ENCODE measurements at places on chromosomes 3 and 15. TPM values are rescaled to one million over a fixed set of nuclear protein-coding genes. Genes with fewer than 3 reads are reported as not detected.

Gene RASGRP1
- 4.4 TPM for total RNA-seq

Gene SLC49A4
- 25.7 TPM for total RNA-seq

Gene LRRC31
- not detected for total RNA-seq

Gene CPNE9
- total RNA-seq = not detected

Gene GOLGA6L7
- not detected for total RNA-seq

Gene B3GALNT1
- total RNA-seq = 70.2 TPM

DNA sequence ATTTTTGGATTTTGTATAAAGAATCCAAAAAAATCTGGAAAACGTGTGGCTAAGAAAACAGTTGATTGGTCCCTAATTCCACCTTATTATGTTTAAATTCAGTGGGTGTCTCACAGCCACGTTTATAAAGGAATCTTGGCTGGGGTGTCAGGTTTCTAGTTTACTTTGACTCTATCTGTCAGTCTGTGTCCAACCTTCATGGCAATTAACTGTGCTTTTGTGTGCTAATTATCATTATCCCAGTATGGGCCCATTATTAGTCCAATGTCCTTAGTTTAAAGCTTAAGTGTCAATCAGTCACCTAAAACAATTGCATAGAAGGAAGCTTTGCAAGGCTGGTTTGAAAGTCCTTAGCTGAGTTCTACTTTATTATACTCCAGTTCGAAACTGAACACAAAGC lies 3.7 kb upstream of the CNTN4 start:
- no peaks in the 10 kb centered on the region for H3K27me3 ChIP-seq
- no peaks in the 10 kb centered on the region for H3K4me1 ChIP-seq
- no peaks in the 10 kb centered on the region for H3K36me3 ChIP-seq
- no peak overlapping the region for H3K27ac ChIP-seq
- no peak overlapping the region for H3K4me3 ChIP-seq
- DNase-seq = no peak

DNA sequence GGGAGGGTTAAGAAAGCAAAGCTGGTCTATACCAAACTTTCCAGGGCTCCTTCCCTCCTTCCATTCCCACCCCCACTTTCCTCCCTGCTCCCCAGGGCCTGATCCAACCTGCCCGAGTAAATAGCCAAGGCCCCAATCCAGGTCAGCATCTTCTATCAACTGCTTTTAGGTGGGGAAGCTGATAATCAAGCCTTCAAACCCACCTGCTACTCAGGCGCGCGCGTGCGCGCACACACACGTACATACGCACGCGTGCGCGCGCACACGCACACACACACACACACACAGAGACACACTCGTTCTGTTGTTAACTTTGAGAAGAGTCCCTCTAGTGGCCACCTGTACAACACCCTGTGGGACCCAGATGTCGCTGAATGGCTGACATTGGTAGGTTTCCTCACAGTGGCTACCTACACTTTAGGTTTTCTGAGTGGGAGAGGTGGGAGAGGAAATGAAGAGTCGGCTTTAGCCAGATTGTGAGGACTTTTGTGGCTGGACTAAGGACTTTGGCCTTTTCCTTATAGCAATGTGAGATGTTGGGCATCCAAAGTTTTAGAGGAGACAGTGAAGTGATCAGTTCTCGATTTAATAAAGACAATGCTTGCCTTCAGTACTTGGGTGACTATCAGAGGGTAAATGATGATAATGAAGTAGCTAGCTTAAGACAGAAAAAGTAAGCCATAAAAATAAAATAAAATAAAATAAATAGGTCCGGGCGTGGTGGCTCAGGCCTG lies 179.9 kb upstream of the C2CD4B start:
- no peaks in the 10 kb centered on the region for H3K4me1 ChIP-seq
- no peak overlapping the region for H3K27ac ChIP-seq

GRCh38 chr15:44536302-44536961 lies 515 bp upstream of the EIF3J start:
- peak overlapping the region; percentile 93 for H3K4me3 ChIP-seq
- no peaks in the 10 kb centered on the region for H3K4me1 ChIP-seq
- no peaks in the 10 kb centered on the region for H3K27me3 ChIP-seq
- no peaks in the 10 kb centered on the region for H3K36me3 ChIP-seq

DNA sequence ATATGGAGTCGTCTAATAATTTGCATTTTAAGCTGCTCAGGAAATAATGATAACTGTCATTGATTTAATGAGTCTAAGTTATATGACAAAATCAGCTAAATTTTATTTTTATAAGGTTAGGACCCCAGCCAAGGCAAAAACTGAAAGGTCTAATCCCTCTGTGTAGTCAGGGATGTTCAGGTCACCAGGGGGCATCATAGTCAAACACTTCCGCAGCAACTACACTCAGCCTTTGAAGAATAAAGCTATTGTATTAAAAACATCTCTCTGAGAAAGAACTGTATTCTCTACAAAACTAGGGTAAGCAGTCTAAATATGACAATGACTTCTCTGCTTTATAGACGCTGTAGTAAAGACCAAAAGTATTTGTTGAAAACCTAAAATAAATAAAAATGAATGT lies 15.0 kb downstream of the INTS14 start:
- H3K36me3 ChIP-seq = peaks cover 89% of the 10 kb centered on the region
- H3K27me3 ChIP-seq = no peaks in the 10 kb centered on the region
- H3K4me3 ChIP-seq = no peak overlapping the region
- no peak overlapping the region for H3K27ac ChIP-seq
- no peak for DNase-seq

GRCh38 chr15:90905306-90906180 lies 2.4 kb downstream of the MAN2A2 start:
- no peak for DNase-seq
- H3K27me3 ChIP-seq = no peaks in the 10 kb centered on the region
- H3K4me3 ChIP-seq = no peak overlapping the region
- no peak overlapping the region for H3K27ac ChIP-seq
- H3K4me1 ChIP-seq = peaks cover 50% of the 10 kb centered on the region
- peaks cover 54% of the 10 kb centered on the region for H3K36me3 ChIP-seq

DNA sequence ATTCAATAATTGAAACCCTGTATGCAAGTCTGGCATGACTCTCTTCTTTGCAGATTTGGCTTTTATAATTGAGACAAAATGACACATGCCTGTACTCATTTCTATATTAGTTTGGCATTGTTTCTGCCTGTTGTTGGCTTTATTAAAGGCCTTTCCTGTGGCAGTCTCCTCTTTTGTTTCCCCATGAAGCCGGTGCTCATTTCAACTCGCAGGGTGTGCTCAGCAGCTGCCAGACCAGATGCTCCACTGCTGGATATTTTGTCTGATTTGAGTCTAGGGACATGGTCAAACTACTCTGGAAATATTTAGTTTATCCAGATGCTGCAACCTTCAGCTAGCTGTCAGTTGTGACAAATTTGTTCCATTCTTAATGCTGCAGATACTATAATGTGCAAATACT lies 445.3 kb downstream of the NAALADL2 start:
- H3K4me3 ChIP-seq = no peak overlapping the region
- H3K27ac ChIP-seq = no peak overlapping the region
- H3K4me1 ChIP-seq = no peaks in the 10 kb centered on the region
- no peaks in the 10 kb centered on the region for H3K36me3 ChIP-seq
- no peak for DNase-seq
- H3K27me3 ChIP-seq = no peaks in the 10 kb centered on the region

- DNase-seq = no peak
- H3K4me3 ChIP-seq = no peak overlapping the region
- H3K27ac ChIP-seq = no peak overlapping the region
- no peaks in the 10 kb centered on the region for H3K4me1 ChIP-seq
- no peaks in the 10 kb centered on the region for H3K27me3 ChIP-seq
- no peaks in the 10 kb centered on the region for H3K36me3 ChIP-seq
Observed at GRCh38 chr3:184626923-184627322, 65.3 kb downstream of the EPHB3 start.

DNA sequence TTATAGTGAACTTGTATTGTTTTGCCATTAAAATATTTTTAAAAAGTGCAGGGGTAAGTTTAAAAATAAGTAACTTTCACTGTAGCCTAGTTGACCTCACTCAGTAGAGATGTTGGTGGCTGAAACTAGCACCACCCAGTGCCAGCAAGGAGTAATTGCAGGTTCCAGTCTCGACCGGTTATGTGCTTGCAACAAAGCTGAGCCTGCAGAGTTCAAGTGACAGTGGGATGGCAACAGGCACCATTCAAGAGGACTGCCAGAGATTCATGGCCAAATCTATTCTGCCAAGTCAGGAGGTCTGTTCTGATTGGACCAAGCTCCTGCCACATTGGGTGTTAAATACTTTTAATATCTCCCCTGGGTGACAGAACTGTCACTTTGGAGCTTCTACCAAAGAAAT lies 2.7 kb downstream of the ADAMTS7 start:
- no peaks in the 10 kb centered on the region for H3K27me3 ChIP-seq
- H3K36me3 ChIP-seq = no peaks in the 10 kb centered on the region
- peak overlapping the region; percentile 86 for H3K27ac ChIP-seq
- no peak overlapping the region for H3K4me3 ChIP-seq

- no peak overlapping the region for H3K4me3 ChIP-seq
- DNase-seq = no peak
- no peak overlapping the region for H3K27ac ChIP-seq
Observed at GRCh38 chr3:103499132-103499900, 1064.5 kb downstream of the ZPLD1 start.

GRCh38 chr3:195133462-195133861 lies 137.5 kb downstream of the XXYLT1 start:
- H3K27ac ChIP-seq = no peak overlapping the region
- no peak overlapping the region for H3K4me3 ChIP-seq
- no peaks in the 10 kb centered on the region for H3K27me3 ChIP-seq

DNA sequence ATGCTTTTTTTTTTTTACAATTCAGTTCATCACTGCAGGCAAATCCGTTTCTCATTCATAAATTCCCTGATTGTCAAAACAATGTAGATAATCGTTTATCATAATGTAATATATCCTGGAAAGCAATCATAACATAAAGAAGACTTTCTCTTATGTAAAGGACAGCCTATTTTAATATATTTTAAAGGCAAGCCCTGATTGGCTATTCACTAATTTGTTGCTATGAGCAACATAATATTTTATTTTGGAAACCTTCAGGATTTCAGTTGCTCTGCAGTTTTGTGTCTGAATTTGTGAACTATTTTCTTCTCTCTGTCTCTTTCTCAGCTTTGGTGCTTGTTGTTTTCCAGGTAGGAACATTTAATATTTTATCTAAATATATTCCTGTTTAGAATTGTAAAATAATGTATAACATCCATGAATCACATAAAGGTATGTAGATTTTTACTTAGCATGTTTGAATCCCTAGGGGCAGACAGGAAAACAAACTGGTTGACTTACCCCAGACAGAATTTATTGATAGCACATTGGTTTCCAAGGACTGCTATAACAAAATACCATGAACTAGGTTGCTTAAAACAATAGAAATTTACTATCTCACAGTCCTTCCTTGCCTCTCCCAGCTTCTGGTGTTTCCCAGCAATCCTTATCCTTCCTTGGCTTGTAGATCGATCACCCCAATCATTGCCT lies 253.5 kb downstream of the CDIN1 start:
- H3K4me3 ChIP-seq = no peak overlapping the region
- peaks cover 3% of the 10 kb centered on the region for H3K27me3 ChIP-seq
- no peak overlapping the region for H3K27ac ChIP-seq
- no peaks in the 10 kb centered on the region for H3K4me1 ChIP-seq
- no peak for DNase-seq

GRCh38 chr15:77503240-77503639 lies 82.6 kb downstream of the HMG20A start:
- no peaks in the 10 kb centered on the region for H3K36me3 ChIP-seq
- no peak overlapping the region for H3K27ac ChIP-seq
- no peak overlapping the region for H3K4me3 ChIP-seq
- no peak for DNase-seq
- peaks cover 52% of the 10 kb centered on the region for H3K4me1 ChIP-seq

DNA sequence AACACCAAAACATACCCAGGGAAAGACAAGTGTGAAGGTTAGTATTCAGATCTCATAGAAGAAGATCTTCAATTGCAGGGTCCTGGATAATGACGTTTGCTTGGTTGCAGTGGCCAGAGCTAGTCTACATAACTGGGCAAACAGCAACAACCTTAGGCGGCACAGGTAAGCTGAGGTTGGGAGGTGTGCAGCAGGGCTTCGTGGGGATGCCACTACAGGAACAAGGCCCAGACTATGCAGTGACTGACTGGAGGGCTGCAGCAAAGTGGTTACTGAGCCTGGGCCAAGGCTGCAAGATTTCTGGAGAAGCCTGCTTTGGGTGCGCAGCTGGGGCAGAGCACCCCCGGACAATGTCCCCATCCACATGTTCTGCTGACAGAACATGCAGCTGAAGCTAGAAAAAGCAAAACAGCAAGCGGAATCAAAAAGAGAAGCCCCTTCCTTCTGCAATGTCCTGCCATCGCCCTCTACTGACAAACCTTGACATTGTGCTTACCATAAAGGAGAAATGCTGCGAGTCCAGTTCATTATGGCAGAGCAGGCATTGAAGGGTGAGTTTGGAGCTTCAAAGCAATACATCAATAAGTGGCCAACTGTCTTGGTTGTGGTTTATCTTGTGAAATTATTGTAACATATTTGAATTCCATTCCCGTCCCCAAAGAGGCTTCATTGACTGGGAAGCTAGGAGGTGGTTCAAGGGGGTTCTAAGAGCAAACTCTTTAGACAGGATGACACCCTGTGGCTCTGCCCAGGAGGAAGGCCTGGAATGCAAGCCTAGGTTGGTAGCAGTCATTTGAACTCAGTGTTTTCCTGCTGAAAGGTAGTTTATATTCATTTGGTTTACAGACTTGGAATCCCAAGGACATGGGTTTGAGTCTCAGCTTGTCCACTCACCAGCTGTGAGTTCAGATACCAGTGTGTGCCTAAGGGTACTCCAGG lies 217.0 kb downstream of the PDCD6IP start:
- H3K4me3 ChIP-seq = no peak overlapping the region
- no peak overlapping the region for H3K27ac ChIP-seq
- DNase-seq = no peak
- H3K4me1 ChIP-seq = no peaks in the 10 kb centered on the region
- no peaks in the 10 kb centered on the region for H3K36me3 ChIP-seq

GRCh38 chr3:147554332-147554731 lies 145.2 kb downstream of the ZIC1 start:
- no peak overlapping the region for H3K27ac ChIP-seq
- H3K36me3 ChIP-seq = no peaks in the 10 kb centered on the region
- H3K4me1 ChIP-seq = no peaks in the 10 kb centered on the region
- no peak for DNase-seq
- H3K4me3 ChIP-seq = no peak overlapping the region
- no peaks in the 10 kb centered on the region for H3K27me3 ChIP-seq

DNA sequence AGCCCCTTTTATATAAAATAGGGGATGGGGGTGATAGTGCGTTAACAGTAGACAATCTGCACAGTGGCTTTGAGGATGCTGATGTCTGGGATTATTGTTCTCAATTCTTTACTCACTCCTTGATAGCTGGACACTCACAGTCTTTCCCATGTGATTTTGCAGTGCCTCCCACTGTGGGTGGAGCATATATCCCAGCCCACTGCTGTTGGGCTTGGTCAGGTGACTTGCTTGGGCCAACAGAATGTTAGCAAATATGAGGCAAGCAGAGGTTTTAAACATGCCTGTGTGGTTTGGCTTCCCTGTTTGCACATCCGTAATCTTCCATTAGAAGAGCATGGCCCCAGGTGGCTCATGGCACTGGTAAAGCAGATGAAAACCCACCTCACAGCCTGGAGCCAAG lies 46.5 kb downstream of the CPA3 start:
- H3K27ac ChIP-seq = no peak overlapping the region
- H3K36me3 ChIP-seq = no peaks in the 10 kb centered on the region
- H3K27me3 ChIP-seq = no peaks in the 10 kb centered on the region
- no peaks in the 10 kb centered on the region for H3K4me1 ChIP-seq

GRCh38 chr3:171813897-171814460 lies 3.7 kb upstream of the PLD1 start:
- H3K27me3 ChIP-seq = no peaks in the 10 kb centered on the region
- peak; percentile 75 for DNase-seq
- no peak overlapping the region for H3K4me3 ChIP-seq
- H3K4me1 ChIP-seq = no peaks in the 10 kb centered on the region

- peaks cover 11% of the 10 kb centered on the region for H3K36me3 ChIP-seq
- no peaks in the 10 kb centered on the region for H3K27me3 ChIP-seq
- H3K27ac ChIP-seq = peak overlapping the region; percentile 95
Observed at GRCh38 chr3:5186089-5186857, 1.2 kb upstream of the EDEM1 start.

Measured in right atrium auricular region (tissue), 2 donors.